ENCODE measurements at places on chromosomes 5 and 9.

GRCh38 chr5:64040490-64040889, 78.2 kb upstream of the HTR1A start:
- no peak for DNase-seq
- no peaks in the 10 kb centered on the region for H3K36me3 ChIP-seq
- no peak overlapping the region for H3K4me3 ChIP-seq

GRCh38 chr5:55601204-55601618, 66.4 kb upstream of the PLPP1 start:
- H3K27me3 ChIP-seq: no peaks in the 10 kb centered on the region
- peaks cover 19% of the 10 kb centered on the region for H3K4me1 ChIP-seq
- peaks cover 1% of the 10 kb centered on the region for H3K36me3 ChIP-seq
- DNase-seq: no peak
- H3K27ac ChIP-seq: no peak overlapping the region

- no peak for DNase-seq
- H3K27me3 ChIP-seq: no peaks in the 10 kb centered on the region
- peaks cover 78% of the 10 kb centered on the region for H3K4me1 ChIP-seq
- H3K36me3 ChIP-seq: peaks cover 24% of the 10 kb centered on the region
Observed at GRCh38 chr5:62315376-62316175, 9.6 kb downstream of the KIF2A start.

- peak overlapping the region; percentile 81 for H3K4me3 ChIP-seq
- H3K27ac ChIP-seq: peak overlapping the region; percentile 96
- no peaks in the 10 kb centered on the region for H3K27me3 ChIP-seq
- H3K4me1 ChIP-seq: peaks cover 91% of the 10 kb centered on the region
Observed at GRCh38 chr9:90814355-90814754, 12.7 kb downstream of the SYK start.

DNA sequence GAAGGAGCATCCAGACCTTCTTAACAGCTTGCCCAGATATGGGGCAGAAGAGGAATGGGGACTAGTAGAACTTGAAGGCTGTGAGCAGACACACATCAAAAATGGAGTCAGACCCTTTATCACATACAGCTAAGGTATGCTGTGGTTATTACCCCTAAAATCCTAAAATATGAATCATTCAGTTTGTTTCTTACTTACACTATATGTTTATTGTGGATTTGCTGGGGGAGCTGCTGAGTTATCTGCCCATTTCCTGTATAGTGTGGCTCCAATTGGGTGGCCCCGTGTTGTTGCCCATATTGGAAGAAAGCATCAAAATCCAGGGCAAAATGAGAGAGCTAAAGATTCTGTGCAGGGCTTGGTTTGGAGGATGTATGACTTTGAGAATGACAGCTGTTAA, 56.9 kb downstream of the AP3S1 start:
- peaks cover 27% of the 10 kb centered on the region for H3K36me3 ChIP-seq
- no peaks in the 10 kb centered on the region for H3K27me3 ChIP-seq
- no peak for DNase-seq
- no peak overlapping the region for H3K27ac ChIP-seq

- no peaks in the 10 kb centered on the region for H3K27me3 ChIP-seq
- H3K36me3 ChIP-seq: peaks cover 83% of the 10 kb centered on the region
- DNase-seq: no peak
- H3K4me3 ChIP-seq: no peak overlapping the region
Observed at GRCh38 chr5:141313711-141314110, 6.9 kb downstream of the TAF7 start.

DNA sequence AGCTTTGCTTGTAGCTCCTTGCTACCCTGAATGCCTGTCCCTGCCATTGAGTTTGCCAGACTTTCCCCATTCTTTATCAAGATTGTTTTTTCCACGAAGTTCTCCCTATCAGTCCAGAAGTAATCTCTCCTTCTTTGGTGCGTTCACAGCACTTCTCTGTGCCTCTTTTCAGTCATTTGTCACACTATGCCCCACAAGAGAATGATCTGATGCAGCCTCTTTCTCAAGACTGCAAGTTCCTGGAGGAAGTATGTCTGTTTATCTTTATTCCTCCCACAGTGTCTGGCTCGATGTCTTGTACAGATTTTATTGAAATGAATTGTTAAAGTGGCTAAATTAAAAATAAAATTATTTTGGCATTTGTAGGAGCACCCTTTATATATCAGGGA, 99.3 kb downstream of the CCDC192 start:
- H3K4me3 ChIP-seq: no peak overlapping the region
- no peaks in the 10 kb centered on the region for H3K36me3 ChIP-seq
- no peak overlapping the region for H3K27ac ChIP-seq
- no peak for DNase-seq
- H3K27me3 ChIP-seq: no peaks in the 10 kb centered on the region
- no peaks in the 10 kb centered on the region for H3K4me1 ChIP-seq

DNA sequence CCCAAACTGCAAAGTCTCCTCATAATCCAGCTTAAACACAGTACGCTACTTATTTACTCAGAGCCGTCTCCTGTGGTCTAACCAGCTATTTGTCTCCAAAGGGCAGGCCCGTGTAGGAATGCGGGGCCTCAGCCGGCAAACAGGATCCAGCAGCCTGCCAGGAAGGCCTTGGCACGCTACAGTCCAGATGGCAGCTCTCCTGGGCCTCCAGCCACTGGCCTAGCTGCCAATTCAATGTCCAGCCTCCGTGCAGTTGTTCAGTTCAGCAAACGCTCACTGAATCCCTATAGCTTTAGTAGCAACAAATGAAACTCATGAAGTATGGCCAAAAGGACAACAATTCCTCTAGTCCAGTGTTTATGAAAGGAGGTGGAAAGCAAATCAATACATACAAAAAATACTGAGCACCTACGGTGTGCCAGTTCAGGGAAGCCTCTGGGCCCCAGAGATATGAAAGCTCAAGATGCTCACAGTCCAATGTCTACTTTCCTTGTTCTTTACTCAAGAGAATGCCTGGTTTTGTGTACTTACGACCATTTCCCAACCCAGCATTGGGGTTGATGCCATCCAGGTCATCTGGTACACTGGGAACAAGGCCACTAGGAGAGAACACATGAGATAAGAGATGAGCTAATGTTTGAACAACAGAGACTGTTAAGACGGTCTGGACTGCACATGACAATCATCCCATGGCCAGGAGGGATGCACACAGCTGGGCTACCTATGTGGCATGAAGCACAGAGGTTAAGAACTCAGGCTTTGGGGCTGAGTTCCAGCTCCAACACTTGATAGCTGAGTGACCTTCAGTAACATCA, 8.3 kb downstream of the CDK5RAP2 start:
- no peaks in the 10 kb centered on the region for H3K27me3 ChIP-seq
- DNase-seq: no peak
- peaks cover 5% of the 10 kb centered on the region for H3K4me1 ChIP-seq
- H3K4me3 ChIP-seq: no peak overlapping the region

- H3K4me1 ChIP-seq: peaks cover 21% of the 10 kb centered on the region
- DNase-seq: no peak
- H3K27ac ChIP-seq: no peak overlapping the region
- peaks cover 2% of the 10 kb centered on the region for H3K27me3 ChIP-seq
- peaks cover under 1% of the 10 kb centered on the region for H3K36me3 ChIP-seq
- no peak overlapping the region for H3K4me3 ChIP-seq
Observed at GRCh38 chr9:7760014-7760415, 39.6 kb downstream of the DMAC1 start.

DNA sequence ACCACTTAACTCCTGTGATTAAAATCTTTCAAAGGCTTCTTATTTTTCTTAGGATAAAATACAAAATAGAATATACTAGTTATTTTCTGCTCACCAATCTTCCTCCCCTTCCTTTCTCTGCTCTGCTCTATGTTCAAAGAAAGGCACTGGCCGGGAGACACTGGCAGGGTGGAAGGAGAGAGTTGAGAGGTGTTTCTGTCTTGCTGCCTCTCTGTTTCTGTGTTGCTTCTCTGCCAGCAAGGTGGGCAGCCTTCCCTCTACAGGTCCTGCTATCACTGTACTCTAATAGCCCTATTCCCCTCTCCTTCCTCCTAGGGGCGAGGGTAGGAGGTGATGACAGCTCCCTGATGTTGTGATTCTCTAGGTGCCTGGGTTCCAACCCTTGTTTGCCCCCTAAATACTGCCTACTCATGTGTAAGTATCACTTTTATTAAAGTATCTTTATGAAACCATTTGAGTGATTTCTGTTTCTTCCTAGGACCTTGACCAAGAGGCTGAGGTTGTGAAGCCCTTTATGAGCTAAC, 515.1 kb downstream of the TLE4 start:
- peak overlapping the region; percentile 96 for H3K27ac ChIP-seq
- H3K27me3 ChIP-seq: no peaks in the 10 kb centered on the region
- peaks cover 10% of the 10 kb centered on the region for H3K36me3 ChIP-seq

Data from stimulated activated naive B cell treated with anti-CD40 and anti-IgM and Interleukin-4, amounts not matched to agents 10 μg/mL and 1 μg/mL and 100 μg/mL, for 72 hours (primary cell).